B cell (primary cell): ENCODE measurements at places on chromosomes 5 and 9. TPM values are rescaled to one million over a fixed set of nuclear protein-coding genes. Genes with fewer than 3 reads are reported as not detected.

Gene CTNND2
- not detected in 2 replicates for total RNA-seq

Gene LRRC26
- total RNA-seq = not detected in 2 replicates

Gene SPARC
- not detected in 2 replicates for total RNA-seq

Gene MEIKIN
- total RNA-seq = 0.75 TPM in 1 of 2 replicates, not detected in the other

Gene GARIN3
- total RNA-seq = not detected in 2 replicates

Gene PTPN3
- not detected in 2 replicates for total RNA-seq

Gene RFK
- 7.3 and 9.0 TPM in 2 replicates for total RNA-seq
